Thymus (tissue), 14 donors: ENCODE measurements at places on chromosomes 12 and 14. TPM values are rescaled to one million over a fixed set of nuclear protein-coding genes. Genes with fewer than 3 reads are reported as not detected.

DNA sequence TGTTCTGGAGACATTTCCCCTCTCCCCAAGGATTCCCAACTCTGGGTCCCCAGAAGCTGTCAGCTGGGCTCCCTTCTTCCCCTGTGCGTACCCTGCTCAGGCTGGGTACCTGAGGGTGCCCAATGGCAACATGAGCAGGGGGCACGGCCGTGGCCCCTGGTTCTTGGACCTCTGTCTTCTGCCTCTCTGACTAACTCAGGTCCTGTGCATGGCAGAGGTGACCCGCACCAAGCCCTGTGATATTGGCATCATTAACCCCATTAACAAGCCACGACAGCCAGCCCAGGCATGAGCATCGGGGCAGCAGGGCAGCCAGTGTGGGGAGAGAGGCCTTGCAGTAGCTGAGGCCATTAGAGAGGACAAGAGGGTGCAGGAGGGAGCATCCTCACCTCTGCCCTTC, 28.4 kb downstream of the RTL1 start:
- H3K4me3 ChIP-seq: no peak overlapping the region
- no peaks in the 10 kb centered on the region for H3K4me1 ChIP-seq
- DNase-seq: no peak

- H3K4me1 ChIP-seq: peaks cover 13% of the 10 kb centered on the region
- H3K36me3 ChIP-seq: no peaks in the 10 kb centered on the region
- peaks cover 29% of the 10 kb centered on the region for H3K27me3 ChIP-seq
- no peak overlapping the region for H3K4me3 ChIP-seq
These were observed 1.9 kb downstream of the NT5DC3 start for GRCh38 chr12:103839103-103839502.

GRCh38 chr14:33539918-33540357, 410.9 kb downstream of the EGLN3 start:
- H3K27me3 ChIP-seq: no peaks in the 10 kb centered on the region
- DNase-seq: no peak
- no peak overlapping the region for H3K4me3 ChIP-seq
- H3K27ac ChIP-seq: no peak overlapping the region
- no peaks in the 10 kb centered on the region for H3K4me1 ChIP-seq
- H3K36me3 ChIP-seq: no peaks in the 10 kb centered on the region

GRCh38 chr12:116955382-116956021, 44.8 kb downstream of the FBXW8 start:
- H3K27ac ChIP-seq: no peak overlapping the region
- H3K4me1 ChIP-seq: no peaks in the 10 kb centered on the region
- no peak overlapping the region for H3K4me3 ChIP-seq
- H3K27me3 ChIP-seq: no peaks in the 10 kb centered on the region
- peaks cover 10% of the 10 kb centered on the region for H3K36me3 ChIP-seq

GRCh38 chr12:21526721-21527345, 737 bp downstream of the SPX start:
- H3K4me3 ChIP-seq: peak overlapping the region; percentile 44
- H3K27me3 ChIP-seq: peaks cover 54% of the 10 kb centered on the region
- no peak overlapping the region for H3K27ac ChIP-seq

DNA sequence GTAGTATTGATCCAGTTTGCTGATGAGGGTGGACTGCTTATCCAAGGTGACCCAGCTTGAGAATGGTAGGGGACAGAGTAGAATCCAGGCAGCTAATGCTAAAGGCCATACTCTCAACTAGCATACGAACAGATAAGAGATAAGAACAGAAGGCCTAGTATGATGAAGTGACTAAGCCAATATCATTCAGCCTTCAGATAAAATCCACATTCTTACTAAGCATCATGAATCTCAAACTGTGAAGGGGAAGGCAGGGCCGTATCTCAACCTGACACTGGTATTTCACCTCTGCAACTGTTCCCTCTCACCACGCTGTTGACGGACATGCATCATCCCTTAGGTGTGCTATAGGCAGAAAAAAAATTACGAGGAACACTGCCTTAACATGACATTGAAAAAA, 8.1 kb upstream of the CKAP4 start:
- no peaks in the 10 kb centered on the region for H3K36me3 ChIP-seq
- peaks cover 3% of the 10 kb centered on the region for H3K27me3 ChIP-seq
- no peak for DNase-seq
- no peak overlapping the region for H3K4me3 ChIP-seq
- H3K4me1 ChIP-seq: no peaks in the 10 kb centered on the region

- H3K4me1 ChIP-seq: no peaks in the 10 kb centered on the region
- no peak for DNase-seq
- no peak overlapping the region for H3K4me3 ChIP-seq
- no peaks in the 10 kb centered on the region for H3K27me3 ChIP-seq
These were observed 57.7 kb upstream of the DYNC1H1 start for GRCh38 chr14:101906645-101907044.

DNA sequence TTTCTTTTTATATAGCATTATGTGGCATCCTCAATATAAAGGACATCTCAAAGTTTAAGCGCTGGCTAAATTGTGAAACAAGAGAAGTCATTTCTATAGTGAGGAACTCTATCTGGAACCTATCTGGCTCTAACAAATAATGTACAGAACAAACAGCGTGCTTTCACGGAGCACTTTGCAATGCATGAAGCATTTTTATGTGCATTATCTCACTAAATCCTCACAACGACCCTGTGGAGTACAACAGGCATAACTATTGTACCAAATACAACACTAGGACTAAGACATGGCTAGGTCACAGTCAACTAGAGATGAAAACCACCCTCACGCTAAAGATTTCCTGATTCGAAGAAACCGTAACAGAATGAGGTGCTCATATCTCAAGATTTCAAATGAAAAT, 8.6 kb downstream of the SPPL3 start:
- H3K4me1 ChIP-seq: peaks cover 28% of the 10 kb centered on the region
- peak overlapping the region; percentile 32 for H3K27ac ChIP-seq

DNA sequence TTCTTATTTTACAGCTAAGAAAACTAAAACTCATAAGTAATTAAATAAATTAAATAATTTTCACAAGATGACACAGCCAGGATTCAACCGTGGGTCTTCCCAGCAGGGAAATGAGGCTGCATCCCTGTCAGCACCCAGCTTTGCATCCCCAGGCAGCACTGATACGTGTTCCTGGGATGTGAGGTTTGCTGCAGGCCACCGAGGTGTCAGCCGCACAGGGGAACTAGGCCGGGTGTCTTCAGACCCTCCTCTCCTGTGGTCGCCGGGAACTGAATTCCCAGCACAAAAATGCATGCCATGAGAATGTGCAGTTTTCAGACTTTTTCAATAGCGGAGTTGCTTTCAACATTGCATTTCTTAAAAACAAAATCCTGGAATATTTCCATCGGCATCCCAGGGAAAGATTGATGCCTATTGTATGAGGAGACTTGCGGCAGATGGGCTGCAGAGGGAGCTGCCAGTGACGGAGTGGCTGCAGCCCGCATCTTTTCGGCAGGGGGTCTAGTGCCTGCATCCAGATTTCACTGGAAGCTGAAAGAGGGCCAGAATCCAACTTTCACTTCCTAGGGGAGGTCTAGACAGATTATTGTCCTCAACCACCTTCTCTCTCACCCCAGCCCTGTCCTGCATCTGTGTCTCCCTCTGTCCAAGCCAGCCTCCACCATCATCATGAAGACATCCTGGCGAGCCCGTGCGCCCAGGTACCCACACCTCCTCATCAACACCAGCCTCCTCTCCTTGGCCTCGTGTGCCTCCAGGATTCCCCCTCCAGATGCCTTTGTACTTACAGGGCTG, 12.6 kb downstream of the LRTM2 start:
- H3K4me1 ChIP-seq: no peaks in the 10 kb centered on the region
- H3K36me3 ChIP-seq: no peaks in the 10 kb centered on the region
- DNase-seq: no peak
- H3K27ac ChIP-seq: no peak overlapping the region
- H3K4me3 ChIP-seq: no peak overlapping the region
- peaks cover 9% of the 10 kb centered on the region for H3K27me3 ChIP-seq

GRCh38 chr14:102731101-102731870, 46.0 kb upstream of the TRAF3 start:
- no peak for DNase-seq
- no peak overlapping the region for H3K4me3 ChIP-seq
- H3K27me3 ChIP-seq: no peaks in the 10 kb centered on the region
- H3K4me1 ChIP-seq: no peaks in the 10 kb centered on the region
- no peak overlapping the region for H3K27ac ChIP-seq

GRCh38 chr12:6647083-6647604, at the start of gene ACRBP:
TSS of gene ACRBP (minus strand) at chr12:6647432. CDS start at chr12:6647366, 66 bp downstream.
- peaks cover 33% of the 10 kb centered on the region for H3K36me3 ChIP-seq
- H3K4me3 ChIP-seq: peak within 1 kb of the TSS; percentile 42
- no peaks in the 10 kb centered on the region for H3K27me3 ChIP-seq
- H3K4me1 ChIP-seq: peaks cover 28% of the 10 kb centered on the region
- DNase-seq: no peak

DNA sequence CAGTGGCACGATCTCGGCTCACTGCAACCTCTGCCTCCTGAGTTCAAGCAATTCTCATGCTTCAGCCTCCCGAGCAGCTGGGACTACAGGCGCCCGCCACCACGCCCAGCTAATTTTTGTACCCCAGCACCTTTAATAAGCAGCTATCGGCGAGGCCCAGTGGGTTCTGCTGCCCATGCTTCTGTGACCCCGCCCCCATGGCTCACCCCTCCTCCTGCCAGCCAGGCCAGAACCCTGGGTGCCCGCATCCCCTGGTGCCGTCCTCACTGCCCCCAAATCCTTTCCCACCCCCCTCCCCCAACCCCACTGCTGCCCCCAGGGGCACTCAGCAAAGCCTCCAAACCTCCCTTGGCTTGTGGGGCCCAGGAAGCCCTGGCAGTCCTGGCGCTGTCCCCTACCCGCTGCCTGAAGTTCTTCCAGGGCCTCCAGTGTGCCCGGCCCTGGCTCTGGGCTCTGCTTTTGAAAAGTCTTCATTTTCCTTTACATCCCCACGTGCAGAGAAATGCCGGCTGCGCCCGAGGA, 14.5 kb downstream of the BAG5 start:
- no peak for DNase-seq
- peaks cover 2% of the 10 kb centered on the region for H3K27me3 ChIP-seq
- H3K36me3 ChIP-seq: no peaks in the 10 kb centered on the region
- H3K4me3 ChIP-seq: no peak overlapping the region
- no peak overlapping the region for H3K27ac ChIP-seq

DNA sequence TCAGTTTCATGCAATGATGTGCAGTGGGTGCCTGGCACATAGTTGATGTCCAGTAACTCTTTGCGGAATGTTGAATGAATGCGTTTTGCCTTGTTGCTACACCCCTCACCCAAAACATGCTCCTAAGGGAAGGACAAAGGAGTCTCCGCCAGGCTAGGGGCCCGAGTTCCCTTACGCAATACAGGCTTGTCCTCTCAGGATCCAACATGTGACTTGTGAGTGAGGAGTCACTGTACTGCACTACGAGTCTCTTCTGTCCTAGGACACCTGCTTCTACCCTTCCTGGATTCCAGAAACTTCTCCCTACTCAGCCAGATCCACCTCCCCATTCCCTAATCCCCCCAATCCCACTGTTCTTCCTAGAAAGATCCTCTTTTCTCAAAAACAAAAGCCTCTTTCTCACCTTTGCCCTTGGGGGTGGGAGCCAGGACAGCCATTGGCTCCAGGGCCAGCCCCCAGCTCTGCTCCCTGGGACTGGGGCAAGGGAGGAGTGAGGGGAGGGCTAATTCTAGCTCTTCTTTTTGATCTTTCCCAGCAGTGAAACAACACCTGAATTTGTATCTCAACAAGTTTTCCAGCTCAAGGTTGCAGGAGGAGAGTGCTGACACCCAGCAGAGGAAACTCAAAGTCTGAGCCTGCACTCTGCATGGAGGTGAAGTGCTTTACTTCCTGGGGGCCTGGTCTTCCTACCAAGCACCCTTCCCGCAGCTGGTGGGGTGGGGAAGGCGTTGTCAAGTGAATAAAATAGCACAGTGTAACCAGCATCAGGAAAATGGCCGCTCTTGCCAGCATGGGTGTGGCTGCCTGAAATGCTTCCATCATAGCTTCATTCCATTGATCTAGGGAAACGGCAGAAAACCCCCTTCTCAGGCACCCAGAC, 3.4 kb upstream of the OTUB2 start:
- no peaks in the 10 kb centered on the region for H3K36me3 ChIP-seq
- H3K27me3 ChIP-seq: no peaks in the 10 kb centered on the region
- no peak for DNase-seq
- H3K4me3 ChIP-seq: no peak overlapping the region
- no peak overlapping the region for H3K27ac ChIP-seq

DNA sequence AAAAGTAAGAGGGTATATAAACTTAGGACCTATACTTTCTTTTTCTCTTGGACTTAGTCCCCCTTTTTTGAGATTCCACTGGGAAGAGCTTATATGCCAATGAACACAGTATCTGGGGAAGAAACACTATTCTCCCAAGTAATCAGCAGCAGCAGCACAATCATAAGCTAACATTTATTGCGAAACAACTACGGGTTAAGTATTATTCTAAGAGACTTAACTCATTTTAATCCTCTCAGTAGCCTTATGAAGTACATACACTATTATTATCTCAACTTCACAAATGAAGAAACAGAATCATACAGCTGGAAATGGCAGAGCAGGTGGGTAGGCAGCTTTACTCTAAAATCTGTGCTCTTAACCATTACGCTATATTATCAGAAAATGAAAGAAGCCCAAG, 27.9 kb downstream of the BAZ2A start:
- no peak overlapping the region for H3K4me3 ChIP-seq
- peaks cover under 1% of the 10 kb centered on the region for H3K4me1 ChIP-seq
- peaks cover 99% of the 10 kb centered on the region for H3K36me3 ChIP-seq

GRCh38 chr12:113398346-113399290, 5.1 kb downstream of the SDS start:
- H3K4me1 ChIP-seq: no peaks in the 10 kb centered on the region
- no peaks in the 10 kb centered on the region for H3K27me3 ChIP-seq
- H3K36me3 ChIP-seq: no peaks in the 10 kb centered on the region
- no peak overlapping the region for H3K4me3 ChIP-seq
- no peak for DNase-seq
- no peak overlapping the region for H3K27ac ChIP-seq

- peaks cover 7% of the 10 kb centered on the region for H3K36me3 ChIP-seq
- peaks cover 42% of the 10 kb centered on the region for H3K4me1 ChIP-seq
- no peak for DNase-seq
- no peak overlapping the region for H3K4me3 ChIP-seq
- H3K27me3 ChIP-seq: no peaks in the 10 kb centered on the region
These were observed 329.7 kb downstream of the TMEM121 start for GRCh38 chr14:105855893-105856675.

- H3K27ac ChIP-seq: no peak overlapping the region
- H3K27me3 ChIP-seq: no peaks in the 10 kb centered on the region
- H3K4me1 ChIP-seq: no peaks in the 10 kb centered on the region
- no peak overlapping the region for H3K4me3 ChIP-seq
These were observed 32.6 kb downstream of the CCDC85C start for GRCh38 chr14:99571303-99571986.

- H3K27ac ChIP-seq: no peak overlapping the region
- H3K4me1 ChIP-seq: no peaks in the 10 kb centered on the region
- no peaks in the 10 kb centered on the region for H3K36me3 ChIP-seq
These were observed 31.3 kb upstream of the SSPN start for GRCh38 chr12:26164118-26164517.

GRCh38 chr12:85278598-85279448, 1.2 kb upstream of the ALX1 start:
- H3K4me1 ChIP-seq: no peaks in the 10 kb centered on the region
- peaks cover 57% of the 10 kb centered on the region for H3K27me3 ChIP-seq
- no peak overlapping the region for H3K27ac ChIP-seq
- H3K4me3 ChIP-seq: no peak overlapping the region
- no peak for DNase-seq
- H3K36me3 ChIP-seq: no peaks in the 10 kb centered on the region

GRCh38 chr12:112307317-112308011, 74.8 kb downstream of the HECTD4 start:
- H3K27me3 ChIP-seq: no peaks in the 10 kb centered on the region
- H3K4me1 ChIP-seq: no peaks in the 10 kb centered on the region
- DNase-seq: no peak
- H3K36me3 ChIP-seq: peaks cover 9% of the 10 kb centered on the region

CNPY2 gene
- polyA plus RNA-seq: 83.1 TPM

PTPRB gene
- 2.8 TPM for polyA plus RNA-seq

TMEM179 gene
- 0.23 TPM for polyA plus RNA-seq

WSCD2 gene
- 0.02 TPM for polyA plus RNA-seq
